ENCODE measurements at places on chromosomes 7 and 10.
A peak's percentile ranks its signal among the peaks of the same experiment; 100 is the strongest.

GRCh38 chr7:2166625-2167280 lies 66.0 kb downstream of the MAD1L1 start:
- DNase-seq = no peak

- no peak for DNase-seq
Measured at GRCh38 chr10:110857265-110858171, 14.2 kb upstream of the PDCD4 start.

DNA sequence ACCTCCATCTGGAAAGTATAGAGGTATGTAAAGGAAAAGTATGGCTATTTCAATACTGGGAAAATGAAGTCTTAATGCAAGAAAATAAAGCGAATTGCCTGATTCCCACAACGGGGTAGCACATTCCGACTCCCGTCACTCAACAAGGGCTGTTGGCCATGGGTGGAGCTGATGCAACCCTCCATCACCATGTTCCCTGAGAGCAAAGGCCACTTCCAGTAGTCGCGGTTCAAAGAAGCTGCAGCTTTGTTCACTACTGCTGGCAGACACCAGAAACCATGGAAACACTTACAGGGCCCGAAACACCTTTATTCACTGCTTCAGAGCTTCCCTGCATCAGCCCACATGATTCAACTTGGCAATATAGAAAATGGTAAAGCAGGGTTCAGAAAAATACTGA lies 44.0 kb downstream of the TMEM26 start:
- no peak for DNase-seq

- no peak for DNase-seq
Measured at GRCh38 chr10:35562427-35562826, 42.7 kb upstream of the GJD4 start.

- DNase-seq = no peak
Measured at GRCh38 chr7:30027065-30027456, 559 bp upstream of the FKBP14 start.

DNA sequence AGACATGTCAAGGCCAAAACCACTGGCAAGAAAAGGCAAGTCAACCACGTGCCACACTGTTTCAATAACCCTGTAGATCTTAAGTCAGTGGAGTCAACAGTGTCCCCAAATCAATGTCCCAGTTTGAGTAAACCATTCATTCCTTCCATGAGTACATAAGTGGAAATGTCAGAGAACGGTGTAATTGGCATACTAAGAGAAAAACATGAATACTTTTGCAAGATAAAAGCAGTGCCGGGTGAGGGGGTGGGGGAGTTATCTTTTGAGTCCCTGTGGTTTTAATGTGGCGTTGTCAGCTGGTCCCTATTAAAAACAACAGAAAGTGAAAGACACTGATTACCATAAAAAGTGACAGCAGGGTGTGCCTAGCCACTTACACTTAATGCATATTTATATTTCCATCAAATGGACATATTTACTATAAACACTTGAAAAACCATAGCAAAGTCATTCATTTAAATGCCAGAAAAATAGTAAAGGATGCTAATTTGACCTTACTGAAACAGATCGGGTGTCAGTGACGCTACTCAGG lies 37.8 kb downstream of the RSU1 start:
- DNase-seq = no peak

DNA sequence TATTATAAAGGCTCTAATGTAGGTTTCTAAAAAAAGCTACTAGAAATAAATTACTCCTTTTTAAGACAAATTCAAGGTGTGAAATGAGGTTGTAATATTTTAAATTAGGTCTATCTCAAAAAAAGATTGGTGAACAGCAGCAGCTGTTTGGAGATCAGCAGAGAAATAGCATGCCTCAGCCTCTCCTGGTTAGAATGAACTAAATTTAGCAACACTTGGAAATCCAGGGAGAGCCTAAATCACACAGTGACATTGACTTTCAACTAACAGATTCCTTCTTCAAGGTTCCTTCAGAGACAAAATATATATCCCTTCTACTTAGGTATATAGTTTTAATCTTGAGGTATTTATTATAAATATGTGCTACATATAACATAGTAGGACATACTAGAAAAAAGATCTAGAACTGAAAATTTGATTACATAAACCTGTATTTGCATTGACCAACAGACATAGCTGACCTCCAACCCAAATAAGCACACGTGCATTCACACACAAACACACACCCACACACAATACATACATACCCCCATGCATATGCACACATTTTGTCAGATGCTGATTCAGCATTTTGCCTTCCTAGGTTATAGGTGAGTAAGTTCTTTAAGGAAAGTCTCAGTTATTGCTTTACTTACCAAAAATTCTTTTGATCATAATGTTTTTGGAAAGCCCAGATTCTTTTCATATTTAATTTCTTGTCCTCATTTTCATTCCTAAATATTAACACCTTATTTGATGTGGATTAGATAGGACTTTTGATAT lies 47.3 kb downstream of the DGKB start:
- no peak for DNase-seq

DNA sequence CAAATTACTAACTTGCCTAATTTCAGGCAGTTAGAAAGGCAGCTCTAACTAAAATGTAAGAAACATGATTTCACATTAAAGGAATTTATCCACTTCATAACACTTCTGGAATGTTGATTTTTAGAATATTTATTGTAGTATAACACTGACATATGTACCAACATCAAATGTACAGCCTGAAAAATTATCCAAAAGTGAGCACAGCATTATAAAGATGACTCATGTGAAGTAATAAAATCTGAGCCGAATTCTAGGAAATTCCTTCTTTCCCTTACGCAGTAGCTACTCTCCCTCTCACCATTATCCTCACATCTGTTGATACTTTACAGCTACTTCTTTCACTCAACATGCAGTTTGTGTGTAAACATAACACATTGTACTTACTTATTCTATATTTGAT lies 610.6 kb downstream of the ZWINT start:
- no peak for DNase-seq

- DNase-seq = no peak
Measured at GRCh38 chr10:48648172-48648942, 36.3 kb upstream of the WDFY4 start.

GRCh38 chr7:151705636-151706276 lies 171.2 kb downstream of the PRKAG2 start:
- DNase-seq = no peak

DNA sequence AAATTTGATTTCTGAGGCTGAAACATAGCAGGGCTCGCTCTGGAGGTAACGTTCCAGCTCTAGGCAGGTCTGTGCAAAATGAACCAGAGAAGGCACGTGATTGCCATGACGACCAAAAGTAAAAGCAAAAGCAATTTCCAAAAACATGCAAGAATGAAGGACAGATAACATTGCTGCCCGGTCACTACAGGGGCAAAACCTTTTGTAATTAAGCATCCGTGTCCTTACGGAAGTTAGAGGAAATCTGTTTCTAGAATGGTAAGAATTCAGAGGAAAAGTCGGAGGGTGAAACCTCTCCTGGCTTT lies 2.9 kb downstream of the KLF6 start:
- DNase-seq = no peak

- DNase-seq = no peak
Measured at GRCh38 chr7:25665374-25665773, 437.1 kb upstream of the NPVF start.

DNA sequence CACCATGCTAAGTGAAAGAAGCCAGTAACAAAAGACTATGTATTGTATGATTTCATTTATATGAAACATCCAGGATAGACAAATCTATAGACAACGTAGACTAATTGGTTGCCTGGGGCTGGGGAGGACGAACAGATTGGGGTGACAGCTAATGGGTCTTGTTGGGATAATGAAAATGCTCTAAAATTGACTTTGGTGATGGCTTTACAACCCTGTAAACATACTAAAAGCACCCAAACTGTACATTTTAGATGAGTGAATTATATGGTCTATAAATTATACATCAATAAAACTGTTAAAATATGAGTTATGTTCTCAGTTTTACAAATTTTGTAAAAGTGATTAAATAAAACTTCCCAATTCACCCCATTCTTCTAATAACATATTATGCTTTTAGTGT lies 261.5 kb downstream of the ELMO1 start:
- no peak for DNase-seq

DNA sequence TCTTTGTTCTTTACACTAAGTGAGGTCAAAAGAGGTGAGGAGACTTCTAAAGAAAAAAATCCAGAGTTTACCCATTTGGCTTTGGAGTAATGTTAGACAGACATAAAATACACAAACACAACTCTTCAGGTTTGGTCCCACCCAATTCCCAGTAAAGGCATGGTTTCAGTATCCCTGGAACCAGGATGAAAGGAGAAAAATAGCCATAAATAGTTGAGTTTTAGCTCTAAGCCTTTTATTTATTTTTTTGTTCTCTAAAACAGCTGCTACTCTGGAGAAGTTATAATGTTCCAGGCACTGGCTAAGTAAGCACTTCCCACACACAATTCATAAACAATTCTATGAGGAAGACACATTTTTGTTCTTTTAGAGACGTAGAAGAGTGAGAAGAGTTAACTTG lies 4.0 kb downstream of the ABCB1 start:
- no peak for DNase-seq

DNA sequence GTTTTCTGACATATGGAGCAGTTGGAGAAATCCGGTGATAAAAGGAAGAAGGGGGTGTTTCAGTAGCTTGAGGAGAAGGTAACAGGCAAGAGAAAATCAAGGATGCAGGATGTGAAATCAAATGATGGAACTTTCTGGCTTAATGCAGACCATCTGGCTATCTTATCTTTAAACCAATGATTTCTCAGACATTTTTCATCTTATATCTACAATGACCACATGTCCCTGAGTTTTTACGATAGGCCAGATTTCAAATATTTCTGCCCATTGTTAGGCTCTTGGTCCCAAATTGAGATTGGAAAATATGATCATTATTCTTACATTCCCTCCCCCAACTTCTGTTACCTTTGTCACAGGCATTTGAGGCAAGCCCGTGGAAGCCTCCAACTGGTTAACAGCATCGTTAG lies 486.8 kb downstream of the SUGCT start:
- DNase-seq = no peak

DNA sequence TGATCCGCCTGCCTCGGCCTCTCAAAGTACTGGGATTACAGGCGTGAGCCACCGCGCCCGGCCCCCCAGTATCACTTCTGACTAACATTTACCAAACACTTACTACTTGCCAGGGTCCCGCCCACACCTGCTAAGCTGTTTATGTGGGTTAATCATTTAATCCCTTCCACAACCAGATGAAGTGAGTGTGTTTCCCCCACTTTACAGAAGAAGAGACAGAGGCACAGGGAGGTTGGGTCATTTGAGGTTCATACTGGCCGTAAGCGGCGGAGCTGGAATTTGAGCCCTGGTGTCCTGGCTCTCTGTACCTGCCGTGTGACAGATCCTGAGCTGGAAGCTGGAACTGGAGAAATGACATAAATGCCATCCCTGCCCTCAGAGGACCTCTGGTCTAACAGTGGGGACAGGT lies 15.1 kb upstream of the VPS37D start:
- no peak for DNase-seq

GRCh38 chr10:120580918-120581895 lies 124.2 kb downstream of the PLPP4 start:
- no peak for DNase-seq

DNA sequence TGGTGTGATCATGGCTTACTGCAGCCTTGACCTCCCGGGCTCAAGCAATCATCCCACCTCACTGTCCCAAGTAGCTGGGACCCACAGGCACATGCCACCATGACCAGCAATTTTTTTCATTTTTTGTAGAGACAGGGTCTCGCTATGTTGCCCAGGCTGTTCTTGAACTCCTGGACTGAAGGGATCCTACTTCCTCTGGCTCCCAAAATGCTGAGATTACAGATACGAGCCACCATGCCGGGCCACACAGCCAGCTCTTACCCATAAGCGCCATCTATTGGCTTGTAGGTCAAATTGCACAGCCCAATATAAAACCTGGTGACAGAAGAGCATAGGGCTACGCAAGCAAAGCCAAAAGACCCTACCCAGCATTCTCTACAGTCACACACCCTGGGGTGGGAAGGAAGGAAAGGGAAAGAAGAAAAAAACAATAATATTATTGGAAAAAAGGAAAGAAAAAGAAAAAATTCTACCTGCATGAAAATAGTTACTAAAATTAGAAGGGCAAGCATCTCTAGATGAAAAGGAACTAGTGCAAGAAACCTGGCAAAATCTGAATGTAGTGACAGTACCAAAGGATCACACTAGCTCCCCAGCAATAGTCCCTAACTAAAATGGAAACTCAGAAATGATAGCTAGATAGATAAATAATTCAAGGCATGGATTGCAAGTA lies 29.4 kb upstream of the AMPH start:
- DNase-seq = no peak

- DNase-seq = peak; percentile 41
Measured at GRCh38 chr10:104330168-104331110, 7.8 kb downstream of the ITPRIP start.

DNA sequence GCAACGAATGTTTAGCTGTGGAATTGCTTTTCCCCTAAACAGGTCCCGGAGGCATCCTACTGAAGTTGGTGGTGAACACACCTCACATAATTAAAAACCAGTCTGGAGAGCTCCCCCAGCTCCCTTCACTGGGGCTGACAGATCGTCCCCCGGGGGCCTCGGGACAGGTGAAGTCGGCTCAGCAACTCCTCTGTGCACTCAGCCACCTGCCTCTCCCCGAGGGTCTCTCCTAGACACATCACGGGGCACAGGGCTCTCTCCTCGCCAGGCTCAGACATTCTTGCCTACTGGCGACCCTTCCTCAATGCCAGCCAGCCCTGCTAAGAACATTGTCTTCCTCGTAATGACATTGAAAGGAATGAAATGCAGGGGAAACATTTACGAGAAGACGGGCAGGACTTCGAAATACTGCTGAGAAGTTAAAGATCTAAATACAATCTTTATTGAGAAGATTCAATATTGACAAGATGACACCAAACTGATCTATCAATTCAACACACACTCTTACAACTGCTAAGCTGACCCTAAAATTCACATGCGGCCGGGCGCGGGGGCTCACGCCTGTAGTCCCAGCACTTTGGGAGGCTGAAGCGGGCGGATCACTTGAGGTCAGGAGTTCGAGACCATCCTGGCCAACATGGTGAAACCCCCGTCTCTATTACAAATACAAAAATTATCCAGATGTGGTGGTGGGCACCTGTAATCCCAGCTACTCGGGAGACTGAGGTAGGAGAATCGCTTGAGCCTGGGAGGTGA lies 88.1 kb upstream of the DNAAF5 start:
- no peak for DNase-seq

DNA sequence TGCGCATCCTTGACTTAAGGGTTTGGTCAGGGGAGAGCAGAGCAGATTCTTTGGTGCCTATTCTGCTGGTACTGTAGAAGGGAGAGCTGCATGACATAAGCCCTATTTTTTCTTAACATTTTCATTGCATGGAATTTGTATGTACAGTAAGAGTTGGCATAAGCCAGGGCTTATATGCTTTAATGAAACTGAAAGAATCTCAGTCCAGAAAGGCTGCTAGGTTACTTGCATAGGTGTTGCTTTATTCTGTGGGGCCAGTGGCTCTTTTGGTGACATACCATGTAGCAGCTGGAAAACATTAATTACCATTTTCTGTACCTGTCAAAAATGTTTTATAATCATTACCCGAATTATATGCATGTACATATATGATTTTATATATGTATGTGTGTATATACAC lies 152.1 kb downstream of the LYZL1 start:
- no peak for DNase-seq

Measured in fibroblast of skin of left biceps (primary cell).